Gastrocnemius medialis (tissue), 4 donors: ENCODE measurements at places on chromosomes 3 and 15.

DNA sequence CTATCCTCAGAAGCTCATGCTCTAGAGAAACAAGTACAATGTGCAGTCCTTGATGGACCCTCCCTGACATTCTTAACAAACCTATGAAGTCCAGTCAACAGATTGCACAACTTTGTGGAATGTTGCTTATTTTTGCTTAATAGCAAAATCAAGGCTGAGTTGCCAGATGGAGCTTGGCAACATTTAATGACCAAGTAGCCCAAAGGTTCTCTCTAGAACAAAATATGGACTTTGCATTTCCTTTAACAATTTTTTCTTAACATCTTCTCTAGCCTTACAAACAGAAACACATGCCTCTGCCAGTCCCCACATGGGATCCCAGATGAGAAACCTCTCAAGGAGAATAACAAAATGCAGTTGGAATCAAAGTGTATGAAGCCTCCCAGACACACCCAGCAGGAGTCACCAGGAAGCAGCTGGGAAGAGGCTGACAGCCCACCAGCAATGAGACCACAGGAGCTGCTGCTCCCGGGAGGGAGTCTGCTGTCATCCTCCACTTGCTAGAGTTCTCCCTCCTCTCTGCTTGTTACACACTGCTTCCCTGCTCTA is 422.5 kb upstream of the CDIN1 start:
- no peaks in the 10 kb centered on the region for H3K4me1 ChIP-seq
- no peak overlapping the region for H3K27ac ChIP-seq
- peak; percentile 46 for DNase-seq
- H3K27me3 ChIP-seq: no peaks in the 10 kb centered on the region
- H3K4me3 ChIP-seq: no peak overlapping the region

- no peaks in the 10 kb centered on the region for H3K27me3 ChIP-seq
- no peak for DNase-seq
- no peak overlapping the region for H3K4me3 ChIP-seq
- H3K4me1 ChIP-seq: no peaks in the 10 kb centered on the region
- H3K27ac ChIP-seq: no peak overlapping the region
- peaks cover 48% of the 10 kb centered on the region for H3K36me3 ChIP-seq
These were observed 20.9 kb upstream of the MELTF start for GRCh38 chr3:197050511-197050910.

DNA sequence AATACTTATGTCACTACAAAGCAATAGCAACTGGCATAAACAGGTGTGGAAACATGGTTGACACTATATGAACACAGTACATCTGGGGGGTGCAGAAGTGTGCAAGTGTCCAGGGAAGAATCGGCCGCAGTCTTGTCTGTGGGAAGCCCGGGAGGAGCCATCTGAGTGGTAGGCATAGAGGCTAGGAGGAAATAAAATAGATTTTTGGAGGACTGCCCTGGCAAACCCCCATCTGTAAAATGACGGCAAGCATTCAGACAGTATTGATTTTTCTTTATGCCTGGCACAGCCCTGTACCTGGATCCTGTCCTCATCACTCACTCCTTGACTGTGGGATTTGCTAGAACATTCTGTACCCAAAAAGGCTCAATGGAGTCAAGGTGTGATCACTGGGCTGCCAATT is 31.3 kb downstream of the THSD4 start:
- no peaks in the 10 kb centered on the region for H3K27me3 ChIP-seq
- peak overlapping the region; percentile 76 for H3K27ac ChIP-seq
- H3K4me1 ChIP-seq: peaks cover 45% of the 10 kb centered on the region
- no peak for DNase-seq
- H3K4me3 ChIP-seq: no peak overlapping the region

GRCh38 chr3:25151903-25152295 is 276.2 kb upstream of the RARB start:
- no peak for DNase-seq
- H3K4me3 ChIP-seq: peak overlapping the region; percentile 7
- H3K27ac ChIP-seq: peak overlapping the region; percentile 62
- H3K4me1 ChIP-seq: no peaks in the 10 kb centered on the region
- no peaks in the 10 kb centered on the region for H3K36me3 ChIP-seq

- peak within 1 kb of the TSS; percentile 87 for H3K4me3 ChIP-seq
- peak within 1 kb of the TSS; percentile 80 for H3K27ac ChIP-seq
- no peaks in the 10 kb centered on the region for H3K27me3 ChIP-seq
These were observed at the start of gene GADL1 for GRCh38 chr3:30894521-30895251. GADL1 (minus strand) TSS chr3:30894661; CDS start chr3:30894614, 47 bp downstream.

DNA sequence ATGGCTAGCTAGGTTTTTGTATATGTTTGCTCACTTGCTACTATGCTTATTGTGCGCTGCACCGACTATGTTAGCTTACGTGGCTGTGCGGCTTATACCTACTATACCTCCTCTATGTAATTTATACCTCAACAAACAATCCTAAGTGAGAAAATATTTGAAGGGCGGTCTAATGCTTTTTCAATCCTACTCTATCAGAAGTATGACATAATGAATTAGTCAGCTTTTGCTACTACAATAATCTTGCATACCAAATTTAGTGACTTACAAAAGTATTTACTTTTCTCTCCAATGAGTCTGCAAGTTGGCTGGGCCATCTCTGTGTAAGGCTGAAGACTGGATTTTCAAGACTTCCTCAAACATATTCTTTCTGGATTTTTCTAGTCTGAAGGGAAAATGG is 391.2 kb upstream of the NECTIN3 start:
- no peak overlapping the region for H3K27ac ChIP-seq
- H3K27me3 ChIP-seq: no peaks in the 10 kb centered on the region
- no peaks in the 10 kb centered on the region for H3K4me1 ChIP-seq
- no peak for DNase-seq
- H3K4me3 ChIP-seq: no peak overlapping the region

- H3K4me3 ChIP-seq: no peak overlapping the region
- DNase-seq: no peak
- peaks cover 43% of the 10 kb centered on the region for H3K4me1 ChIP-seq
- no peak overlapping the region for H3K27ac ChIP-seq
- H3K27me3 ChIP-seq: no peaks in the 10 kb centered on the region
These were observed 51.1 kb downstream of the PTPRG start for GRCh38 chr3:61612211-61613194.

- no peak for DNase-seq
- H3K27ac ChIP-seq: no peak overlapping the region
- H3K4me3 ChIP-seq: no peak overlapping the region
- H3K4me1 ChIP-seq: peaks cover 20% of the 10 kb centered on the region
- no peaks in the 10 kb centered on the region for H3K27me3 ChIP-seq
These were observed 12.8 kb downstream of the MYL3 start for GRCh38 chr3:46850468-46850779.

DNA sequence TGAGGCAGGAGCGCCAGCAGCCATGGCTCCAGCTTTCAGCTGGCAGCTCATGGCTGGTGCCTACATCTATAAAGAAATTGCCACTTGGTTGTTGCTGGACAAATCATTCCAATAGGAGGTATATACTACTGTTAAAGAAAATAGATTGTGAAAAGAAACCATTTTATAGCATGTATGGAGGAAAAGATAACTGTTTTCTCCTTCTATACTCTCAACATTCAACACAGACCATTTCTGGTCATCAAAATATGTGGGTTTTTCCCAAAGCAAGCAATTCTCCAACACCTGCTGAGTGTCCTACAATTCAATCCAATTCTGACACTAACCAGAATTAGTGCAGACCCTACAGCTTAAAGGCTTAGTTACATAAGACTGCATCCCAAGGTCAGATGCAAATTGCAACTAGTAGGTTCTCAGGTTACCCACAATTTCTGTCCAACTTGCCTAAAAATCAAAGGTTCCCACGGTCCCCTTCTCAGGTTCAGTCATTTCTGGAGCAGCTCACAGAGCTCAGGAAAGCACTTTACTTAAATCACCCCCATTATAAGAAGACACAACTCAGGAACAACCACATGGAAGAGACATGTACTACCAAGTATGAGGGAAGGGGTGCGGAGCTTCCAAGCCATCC is 42.4 kb upstream of the STRIT1 start:
- no peaks in the 10 kb centered on the region for H3K4me1 ChIP-seq
- H3K27me3 ChIP-seq: no peaks in the 10 kb centered on the region
- DNase-seq: no peak
- H3K27ac ChIP-seq: no peak overlapping the region

DNA sequence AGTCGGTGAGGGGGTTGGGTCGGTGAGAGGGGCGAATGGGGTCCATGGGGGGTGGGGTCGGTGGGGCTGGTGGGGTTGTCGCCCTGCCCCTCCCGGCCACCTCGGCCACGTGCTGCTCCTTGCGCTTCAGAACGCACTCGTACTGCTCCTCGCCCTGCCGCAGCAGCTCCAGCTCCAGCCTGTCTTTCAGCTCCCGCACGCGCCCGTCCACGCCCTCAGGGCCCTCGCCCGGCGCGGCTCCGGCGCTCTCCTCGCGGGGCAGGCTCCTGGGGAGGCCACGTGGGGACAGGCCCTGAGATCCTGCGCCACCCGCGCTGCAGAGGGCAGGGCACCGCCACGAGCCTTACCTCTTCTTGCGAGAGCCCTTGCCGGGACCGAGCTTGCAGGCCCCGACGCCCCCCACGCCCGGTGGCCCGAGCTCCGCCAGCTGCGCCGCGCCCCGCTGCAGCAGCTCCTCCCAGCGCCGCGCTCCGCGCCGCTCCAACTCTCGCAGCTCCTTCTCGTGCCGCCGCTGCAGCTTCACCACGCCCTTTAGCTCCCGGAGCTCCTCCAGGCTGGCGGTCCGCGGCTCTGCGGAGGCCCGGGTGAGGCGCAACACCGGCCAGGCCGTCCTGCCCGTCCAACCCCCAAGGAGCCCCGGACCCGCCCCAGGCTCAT is 8.2 kb upstream of the ANKRD63 start:
- no peaks in the 10 kb centered on the region for H3K36me3 ChIP-seq
- peak overlapping the region; percentile 28 for H3K4me3 ChIP-seq
- DNase-seq: no peak
- H3K4me1 ChIP-seq: peaks cover 9% of the 10 kb centered on the region
- H3K27ac ChIP-seq: no peak overlapping the region
- no peaks in the 10 kb centered on the region for H3K27me3 ChIP-seq

DNA sequence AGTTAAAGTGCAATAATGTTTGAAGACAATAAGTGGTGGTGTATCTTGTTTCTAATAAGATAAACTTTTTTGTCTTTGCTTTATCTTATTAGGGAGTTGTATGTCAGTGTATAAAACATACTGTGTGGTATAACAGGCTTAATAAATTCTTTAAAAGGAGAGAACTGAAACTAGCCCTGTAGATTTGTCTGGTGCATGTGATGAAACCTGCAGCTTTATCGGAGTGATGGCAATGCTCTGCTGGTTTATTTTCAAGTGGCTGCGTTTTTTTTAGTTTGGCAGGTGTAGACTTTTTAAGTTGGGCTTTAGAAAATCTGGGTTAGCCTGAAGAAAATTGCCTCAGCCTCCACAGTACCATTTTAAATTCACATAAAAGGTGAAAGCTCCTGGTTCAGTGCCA is 2.7 kb downstream of the RPL15 start:
- H3K4me1 ChIP-seq: peaks cover 27% of the 10 kb centered on the region
- no peaks in the 10 kb centered on the region for H3K27me3 ChIP-seq
- no peak for DNase-seq

DNA sequence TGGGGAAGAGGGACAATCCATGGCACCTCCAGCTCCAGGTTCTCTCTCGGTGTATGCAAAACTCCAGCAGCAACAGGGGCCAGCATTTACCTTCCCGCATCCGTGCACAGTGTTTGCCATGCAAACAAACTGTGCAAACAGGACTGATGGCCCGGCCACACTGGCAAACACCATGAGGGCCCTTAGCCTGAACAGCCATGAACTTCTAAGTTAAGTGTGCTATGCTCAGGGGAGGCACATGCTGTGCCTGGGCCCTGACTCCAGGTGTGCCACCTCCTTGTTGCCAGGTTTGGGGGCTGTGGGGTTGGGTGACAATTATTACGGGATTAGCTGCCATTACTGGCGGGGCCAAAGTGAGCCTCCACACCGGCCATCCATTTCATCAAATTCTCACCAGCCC is 57.5 kb downstream of the CACNA2D2 start:
- no peak overlapping the region for H3K27ac ChIP-seq
- no peaks in the 10 kb centered on the region for H3K36me3 ChIP-seq
- no peak for DNase-seq

- H3K27ac ChIP-seq: no peak overlapping the region
- H3K4me3 ChIP-seq: peak overlapping the region; percentile 58
- H3K4me1 ChIP-seq: peaks cover 12% of the 10 kb centered on the region
- H3K27me3 ChIP-seq: peaks cover 44% of the 10 kb centered on the region
- no peak for DNase-seq
- no peaks in the 10 kb centered on the region for H3K36me3 ChIP-seq
These were observed 858 bp downstream of the NTRK3 start for GRCh38 chr15:88255484-88256278.

- H3K4me1 ChIP-seq: no peaks in the 10 kb centered on the region
- no peak for DNase-seq
- H3K36me3 ChIP-seq: no peaks in the 10 kb centered on the region
These were observed 30.5 kb downstream of the EHD4 start for GRCh38 chr15:41941644-41942415.
